Thoracic aorta (tissue), 2 donors: ENCODE measurements at places on chromosomes 7 and 10.
A peak's percentile ranks its signal among the peaks of the same experiment; 100 is the strongest.

DNA sequence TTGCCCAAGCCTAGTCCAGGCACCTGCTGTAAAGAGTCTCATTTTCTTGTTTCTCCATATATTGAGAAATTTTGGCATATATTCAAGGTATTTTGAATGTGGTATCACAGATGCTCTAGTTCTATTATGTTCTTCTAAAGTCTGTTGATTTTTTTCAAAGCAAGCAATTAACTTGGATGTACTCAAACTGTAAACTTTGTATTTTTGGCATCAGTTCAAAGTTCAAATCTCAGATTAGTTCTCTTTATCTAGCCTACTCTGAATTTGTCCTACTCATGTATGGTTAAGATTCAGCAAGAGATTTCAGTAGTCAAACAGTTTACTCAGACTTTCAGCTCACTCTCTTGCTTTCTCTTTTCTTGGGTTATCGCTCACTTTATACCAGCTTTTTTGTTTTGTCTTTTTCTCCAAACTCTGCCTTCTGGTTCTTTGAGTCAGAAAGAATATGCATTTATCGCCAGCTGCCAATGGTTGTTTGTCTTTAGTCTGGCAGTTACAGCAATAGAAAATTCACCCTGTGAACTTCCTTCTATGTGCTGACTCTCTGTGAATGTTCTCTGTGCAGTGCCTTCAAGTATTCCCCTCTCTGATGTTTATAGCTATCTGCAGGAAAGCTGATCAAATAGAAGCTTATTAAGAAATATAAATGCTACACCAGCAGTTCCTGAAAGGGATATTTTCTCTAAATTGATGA is 56.0 kb downstream of the ANKRD7 start:
- no peak for DNase-seq

DNA sequence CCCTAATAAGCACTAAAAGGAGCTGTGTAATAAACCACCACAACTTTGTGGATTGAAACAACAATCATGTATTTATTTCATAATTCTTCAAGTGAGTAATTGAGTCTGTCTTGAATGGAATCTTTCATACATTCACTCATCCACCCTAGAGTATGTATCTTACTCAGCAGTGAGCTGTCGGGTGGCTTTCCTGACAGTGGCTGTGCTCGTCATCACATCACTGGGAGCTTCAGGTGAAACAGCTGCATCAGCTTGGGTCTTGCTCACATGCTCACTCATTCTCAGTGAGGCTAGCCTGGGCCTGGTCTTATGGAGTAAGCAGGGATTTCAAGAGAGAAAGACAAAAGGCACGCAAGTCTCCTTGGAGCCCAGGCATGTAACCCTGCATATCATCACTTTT is 271.4 kb downstream of the POM121L12 start:
- no peak for DNase-seq

DNA sequence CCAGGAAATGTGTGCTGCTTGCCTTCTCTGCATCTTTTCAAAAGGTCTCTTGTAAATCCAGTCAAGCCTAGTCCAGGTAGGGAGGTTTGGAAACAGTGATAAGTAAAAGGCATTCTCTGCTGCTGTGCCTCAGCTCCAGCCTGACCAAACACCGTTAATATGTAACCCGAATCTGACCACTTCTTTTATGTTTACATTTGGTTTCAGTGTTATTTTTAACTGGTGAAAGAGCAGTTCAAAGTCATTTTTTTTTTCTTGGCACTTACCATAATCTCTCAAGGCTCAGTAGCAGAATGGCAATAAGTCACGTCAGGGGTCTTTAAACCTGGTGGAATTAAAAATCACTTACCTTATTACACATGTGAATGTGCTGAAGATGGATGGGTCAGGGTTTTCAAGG is 216.8 kb downstream of the PTEN start:
- DNase-seq, result no peak

- peak; percentile 67 for DNase-seq
These were observed at the start of gene FAM180A for GRCh38 chr7:135748770-135749169. Gene FAM180A (minus strand): TSS chr7:135748813. CDS start chr7:135748580, 233 bp downstream.

GRCh38 chr7:130324306-130324943 is 20.2 kb upstream of the CPA5 start:
- DNase-seq, result no peak

DNA sequence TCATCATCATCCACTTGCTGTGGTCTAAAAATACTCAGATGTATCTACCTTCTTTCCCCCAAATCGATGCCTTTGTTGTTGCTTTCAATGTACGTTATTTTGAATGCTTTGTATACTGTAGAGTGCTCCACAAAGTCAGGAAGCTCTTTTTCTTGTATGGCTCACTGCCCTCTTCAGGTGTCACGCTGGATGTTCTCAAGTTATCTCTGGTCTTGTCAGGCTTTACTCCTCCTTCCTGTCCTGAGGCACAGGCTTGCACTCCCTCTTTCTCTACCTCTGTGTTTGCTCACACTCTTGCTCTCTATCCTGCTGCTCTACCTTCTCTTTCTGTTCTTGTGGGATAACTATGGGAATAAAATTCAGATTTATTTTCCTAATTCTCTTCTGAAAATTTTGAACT is 381.3 kb downstream of the NRG3 start:
- DNase-seq, result no peak

DNA sequence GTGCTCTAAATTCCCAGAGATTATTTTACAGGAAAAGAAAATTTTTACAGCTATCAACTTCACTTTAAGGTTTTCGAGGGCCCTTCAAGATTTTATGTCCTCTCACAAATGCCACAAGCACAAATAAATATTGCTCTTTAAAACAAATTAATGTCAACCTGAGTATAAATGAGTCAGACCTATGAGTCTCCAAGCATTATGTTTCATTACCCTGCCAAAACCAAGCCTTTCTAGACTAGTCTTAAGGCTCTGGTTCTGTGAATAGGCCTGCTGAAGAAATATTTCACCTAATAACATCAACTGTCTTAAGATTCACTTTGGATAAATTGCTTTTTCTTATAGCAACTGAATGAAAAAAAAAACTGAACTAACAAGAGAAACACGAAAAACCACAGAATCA is 153.0 kb downstream of the PDE1C start:
- DNase-seq, result no peak

DNA sequence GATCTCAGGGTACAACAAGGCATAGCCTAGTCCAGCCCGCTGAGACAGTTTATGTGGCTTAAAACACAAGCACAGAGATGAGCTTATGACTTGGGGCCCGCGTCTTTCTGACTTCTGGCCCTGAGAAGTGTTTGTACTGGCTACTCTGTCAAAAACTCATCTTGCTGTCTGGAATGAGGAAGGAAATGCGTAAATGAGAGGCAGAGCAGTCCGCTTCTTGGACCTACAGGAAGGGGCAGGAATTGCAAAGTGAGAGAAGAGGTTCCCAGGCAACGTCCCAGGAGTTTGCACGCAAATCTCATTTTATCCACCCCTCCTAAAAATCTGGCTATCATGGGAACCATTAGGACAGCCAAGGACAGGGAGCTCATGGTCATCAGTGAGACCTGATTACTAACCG is 5.5 kb downstream of the ANXA11 start:
- DNase-seq, result no peak

DNA sequence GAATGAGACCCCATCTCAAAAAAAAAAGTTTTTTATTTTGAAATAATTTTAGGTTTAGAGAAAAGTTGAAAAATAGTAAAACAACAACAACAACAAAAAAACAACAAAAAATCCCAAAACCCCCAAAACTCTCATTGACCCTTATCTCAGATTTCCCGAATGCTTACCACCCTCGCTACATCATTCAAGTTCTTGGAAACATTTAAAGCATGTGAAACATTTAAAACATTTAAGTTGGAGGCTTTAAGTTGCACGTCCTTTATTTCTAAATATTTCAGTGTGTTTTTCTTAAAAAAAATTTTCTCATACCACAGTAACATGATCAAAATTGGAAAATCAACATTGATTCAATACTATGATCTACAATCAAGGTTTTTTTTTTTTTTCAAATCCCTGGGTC is 382 bp upstream of the ARMS2 start:
- no peak for DNase-seq

- no peak for DNase-seq
These were observed 175.3 kb downstream of the JAZF1 start for GRCh38 chr7:28005075-28005846.

DNA sequence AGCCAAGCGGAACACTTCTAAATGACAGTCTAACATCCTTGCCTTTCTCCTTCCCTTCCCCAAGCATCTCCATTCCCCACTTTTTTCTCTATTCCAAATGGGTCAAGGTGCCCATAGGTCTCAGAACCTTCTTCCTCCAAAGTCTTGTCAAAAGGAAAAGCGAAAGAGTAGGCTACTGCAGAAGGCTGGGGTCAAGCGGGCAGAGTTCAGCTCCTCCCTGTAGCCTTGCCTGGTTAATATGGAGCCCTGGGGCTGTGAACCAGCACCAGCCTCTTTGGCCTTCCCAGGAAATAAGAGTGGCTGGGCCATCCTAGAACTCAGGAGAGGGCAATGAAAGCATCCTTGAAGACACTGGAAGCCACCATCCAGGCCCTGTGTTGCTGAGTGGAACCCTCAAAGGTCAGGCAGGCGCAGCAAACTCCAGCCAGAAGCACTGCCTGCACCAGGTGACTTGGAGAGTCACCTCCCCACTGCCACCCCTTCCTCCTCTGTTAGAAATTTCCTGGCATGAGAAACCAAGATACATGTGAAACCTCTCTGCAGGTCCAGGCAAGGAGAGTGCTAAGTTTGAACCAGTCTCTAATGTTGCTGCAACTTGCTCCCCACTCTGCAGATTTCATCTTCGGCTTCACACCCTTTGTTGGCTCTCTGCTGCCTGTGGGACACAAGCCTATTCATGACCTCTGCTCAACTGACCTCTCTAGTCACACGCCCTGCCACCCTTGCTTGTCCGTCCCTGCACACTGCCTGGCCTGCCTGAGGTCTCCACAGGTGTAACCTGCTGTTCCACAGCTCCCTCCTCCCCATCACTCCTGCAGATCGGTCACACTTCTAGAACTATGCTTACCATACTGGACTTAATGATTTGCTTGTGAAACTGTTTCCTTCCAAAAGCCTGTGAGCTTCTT is 74.9 kb downstream of the SH3PXD2A start:
- no peak for DNase-seq

GRCh38 chr7:29754874-29755490 is 51.3 kb upstream of the WIPF3 start:
- no peak for DNase-seq
